GM19239 (cell line): ENCODE measurements at places on chromosomes 6 and 20.

DNA sequence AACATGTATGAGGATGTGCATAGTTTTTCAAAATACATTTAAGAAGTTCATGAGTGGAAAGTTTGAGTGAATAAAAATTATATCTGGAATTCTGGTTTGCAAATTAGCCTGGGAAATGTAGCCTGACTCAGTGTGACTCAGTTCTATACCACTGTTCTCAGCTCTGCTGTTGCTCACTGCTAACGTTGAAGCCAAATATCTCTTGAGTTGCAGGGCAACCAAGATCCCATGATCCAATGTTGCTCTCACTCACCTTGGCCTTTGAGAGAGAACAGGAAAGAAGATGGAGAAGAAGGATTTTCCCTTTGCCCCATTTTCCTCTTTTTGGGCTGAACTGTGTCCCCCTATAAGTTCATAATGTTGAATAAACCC is 28.9 kb downstream of the PSMB9 start:
- DNase-seq, result no peak

GRCh38 chr6:108693430-108694154 is 132.9 kb downstream of the FOXO3 start:
- no peak for DNase-seq

DNA sequence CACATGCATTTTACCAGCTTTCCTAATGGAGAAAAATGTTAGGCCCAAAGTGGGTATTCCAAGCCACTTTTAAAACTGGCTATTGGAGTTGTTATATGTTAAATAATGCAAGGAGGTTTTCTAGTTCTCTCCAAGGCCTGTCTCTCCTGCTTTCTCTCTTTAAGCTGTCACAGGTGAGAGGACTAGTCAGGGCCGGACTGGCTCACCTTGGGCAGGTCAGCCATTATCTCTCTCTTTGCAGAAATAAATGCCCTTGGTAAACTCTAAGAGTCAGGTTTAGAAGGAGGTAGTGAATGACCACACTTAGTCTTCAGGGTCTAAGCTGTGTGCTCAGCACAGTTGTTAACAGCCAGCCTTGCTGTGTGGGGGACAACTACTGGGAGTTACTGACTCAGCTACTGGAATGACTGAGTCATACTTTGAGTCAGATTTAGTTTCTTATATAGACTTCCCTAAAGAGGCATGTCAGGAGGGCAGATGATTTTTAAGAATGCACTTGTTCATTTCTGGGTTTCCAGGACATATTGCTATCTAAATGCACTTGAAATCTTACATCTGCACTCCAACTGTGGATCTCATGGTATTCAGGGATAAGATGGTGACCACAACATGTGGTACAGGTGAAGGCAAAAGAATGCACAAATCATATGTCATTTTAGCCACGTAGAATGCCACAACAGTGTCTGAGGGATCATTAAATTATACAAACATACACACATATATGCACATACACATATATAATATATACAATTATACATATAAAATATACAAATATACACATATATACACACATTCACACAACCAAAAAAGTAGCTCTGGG is 719.4 kb downstream of the EPM2A start:
- DNase-seq, result no peak

DNA sequence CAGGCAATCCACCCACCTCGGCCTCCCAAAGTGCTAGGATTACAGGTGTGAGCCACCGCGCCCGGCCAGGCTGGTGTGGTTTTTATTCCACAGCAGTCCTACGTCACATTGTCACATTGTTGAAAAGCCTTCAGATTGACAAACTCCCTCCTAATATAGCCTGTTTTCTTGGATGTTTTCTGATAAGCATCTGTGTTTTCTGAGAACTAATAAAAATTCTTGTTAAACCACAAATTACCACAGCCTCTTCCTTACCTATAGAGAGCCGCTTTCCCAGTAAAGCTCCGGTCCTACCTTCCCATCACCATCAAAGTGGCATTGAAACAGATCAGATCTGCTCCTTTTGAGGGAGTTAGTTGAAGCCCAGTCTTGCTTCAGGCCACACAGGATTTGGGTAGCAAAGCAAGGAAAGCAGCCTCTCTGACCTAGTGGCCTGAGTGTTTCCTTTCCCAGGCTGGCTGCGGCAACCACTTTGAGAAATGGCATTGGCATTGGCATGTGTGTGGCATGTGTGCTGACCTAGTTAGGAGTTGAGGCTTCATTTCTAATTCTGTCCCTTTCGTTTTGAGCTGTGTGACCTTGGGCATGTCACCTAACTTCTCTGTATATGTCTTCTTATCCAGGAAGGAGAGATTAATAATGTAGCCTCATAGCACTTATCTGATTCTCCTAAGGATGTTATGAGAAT is 1.7 kb upstream of the PKIG start:
- DNase-seq, result no peak

GRCh38 chr20:37314099-37314498 is 24.6 kb downstream of the MANBAL start:
- no peak for DNase-seq

- no peak for DNase-seq
Measured at GRCh38 chr6:34147906-34148630, 2.2 kb upstream of the GRM4 start.

GRCh38 chr6:5598123-5598522 is 336.8 kb downstream of the FARS2 start:
- no peak for DNase-seq

- no peak for DNase-seq
Measured at GRCh38 chr6:146985111-146985510, 219.1 kb upstream of the STXBP5 start.

- DNase-seq, result peak; percentile 10
Measured at GRCh38 chr20:3161316-3162079, 1.8 kb upstream of the FASTKD5 start.

GRCh38 chr6:112600168-112600567 is 253.0 kb downstream of the RFPL4B start:
- DNase-seq, result no peak
